ENCODE measurements at places on chromosomes 3 and 15.

DNA sequence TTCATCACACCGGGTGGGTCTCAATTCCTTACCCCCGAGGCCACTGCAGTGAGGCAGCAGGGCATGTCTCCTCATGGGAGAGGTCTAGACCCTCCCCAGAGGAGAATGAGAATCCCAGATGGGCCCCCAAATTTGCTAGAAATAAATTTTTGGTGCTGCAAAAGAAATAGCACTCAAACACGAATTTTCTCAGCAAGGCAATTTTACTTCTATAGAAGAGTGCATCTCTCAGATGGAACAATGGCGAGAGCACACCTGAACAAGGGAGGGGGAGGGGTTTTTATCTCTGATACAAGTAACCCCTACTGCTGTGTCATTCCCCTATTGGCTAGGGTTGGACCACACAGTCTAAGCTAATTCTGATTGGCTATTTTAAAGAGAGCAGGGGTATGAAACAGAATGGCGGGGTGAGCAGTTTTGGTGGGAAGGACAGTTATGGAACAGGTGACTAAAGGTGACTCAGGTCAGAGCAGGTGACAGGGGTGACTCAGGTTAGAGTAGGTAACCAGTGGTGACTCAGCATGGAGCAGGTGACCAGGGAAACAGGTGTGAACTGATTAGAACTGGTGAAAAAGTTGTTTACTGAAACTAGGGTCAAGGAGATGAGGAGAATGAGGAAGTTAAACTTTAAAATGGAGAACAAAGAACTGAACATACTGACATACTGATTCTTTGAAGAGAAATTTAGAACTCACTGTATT is 93.0 kb upstream of the WNT7A start:
- no peak for DNase-seq

GRCh38 chr3:23865595-23866396 is 51.0 kb downstream of the NKIRAS1 start:
- DNase-seq, result no peak

GRCh38 chr3:76432396-76432795 is 607.5 kb upstream of the ROBO2 start:
- DNase-seq, result no peak

- no peak for DNase-seq
Measured at GRCh38 chr3:149247008-149247710, 25.5 kb upstream of the CP start.

DNA sequence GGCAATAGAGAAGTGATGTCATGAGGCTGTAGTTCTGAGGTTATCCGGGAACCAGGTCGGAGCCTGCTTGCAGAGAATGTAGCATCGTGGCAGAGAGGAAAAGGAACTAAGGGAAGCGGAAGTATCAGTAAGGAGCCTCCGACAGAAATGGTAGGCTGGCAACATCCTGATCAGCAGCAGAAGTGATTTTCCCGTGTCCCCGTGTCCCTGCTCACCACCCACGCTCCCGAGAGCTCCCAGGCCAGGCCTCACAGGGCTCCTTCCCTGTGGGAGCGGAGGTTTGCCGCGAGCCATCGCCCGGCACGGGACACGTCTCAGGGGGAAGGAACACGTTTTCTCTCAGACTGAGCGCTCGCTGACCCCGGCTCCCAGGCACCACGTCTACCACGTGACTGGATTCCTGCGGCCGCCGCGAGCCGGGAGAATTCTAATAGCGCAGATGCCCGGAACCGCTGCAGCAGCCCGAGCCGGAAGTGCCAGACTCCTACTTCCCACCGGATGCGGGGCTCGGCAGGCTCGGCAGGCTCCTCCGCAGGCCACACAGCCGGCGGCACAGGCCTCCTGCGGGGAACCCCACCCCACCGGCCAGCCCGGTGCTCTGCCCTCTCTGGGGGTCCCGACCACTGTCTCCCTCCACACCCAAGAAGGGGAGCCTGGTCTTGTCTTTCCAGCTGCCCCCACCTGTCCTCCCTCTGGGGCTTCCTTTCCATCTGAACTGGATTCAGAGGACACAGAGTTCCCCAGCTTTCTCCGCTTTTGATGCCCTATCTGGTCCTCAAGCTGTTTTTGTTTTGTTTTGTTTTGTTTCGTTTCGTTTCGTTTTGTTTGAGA is 99.3 kb downstream of the BDH1 start:
- DNase-seq, result peak; percentile 35

DNA sequence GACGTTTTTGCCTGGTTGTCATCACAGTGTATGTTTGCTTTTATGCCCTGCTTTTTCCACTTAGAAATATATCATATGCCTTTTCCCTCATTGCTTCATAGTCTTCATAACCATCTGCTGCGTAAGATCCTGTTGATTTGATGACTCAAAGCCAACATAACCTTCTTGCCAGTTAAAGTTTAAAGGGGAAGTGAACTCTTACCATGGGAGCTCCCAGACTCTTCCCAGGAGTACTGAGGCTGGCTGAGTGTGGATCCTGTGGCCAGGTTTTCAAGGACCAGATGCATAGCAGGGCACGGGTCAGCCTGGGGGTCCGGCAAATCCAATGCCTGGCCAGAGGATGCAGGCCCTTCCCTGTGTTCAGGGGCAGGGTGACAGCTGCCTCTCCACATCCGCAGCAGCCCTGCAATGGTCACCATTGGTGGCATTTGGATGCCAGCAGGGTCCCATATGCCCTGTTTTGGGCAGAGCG is 42.0 kb upstream of the SACM1L start:
- DNase-seq, result no peak

DNA sequence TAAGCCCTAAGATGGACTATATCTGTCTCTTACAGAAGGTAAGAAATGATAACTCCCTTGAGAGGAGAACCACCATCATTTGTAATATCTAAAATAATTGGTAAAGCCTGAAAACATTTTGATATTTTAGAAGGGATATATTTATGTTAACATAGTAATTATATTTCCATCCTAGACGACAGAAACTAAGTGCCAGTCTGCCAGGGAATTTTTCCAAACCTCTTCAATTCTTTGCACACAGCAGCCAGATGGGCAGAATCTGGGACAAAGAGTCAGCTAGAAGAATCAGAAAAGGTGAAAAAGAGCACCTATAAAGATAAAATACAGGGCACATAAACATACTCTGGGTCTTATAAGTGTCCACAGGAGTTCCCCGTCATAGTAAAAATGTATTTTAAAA is 70.0 kb upstream of the CBLB start:
- DNase-seq, result no peak

GRCh38 chr3:115989684-115990421 is 366.5 kb downstream of the GAP43 start:
- no peak for DNase-seq

- no peak for DNase-seq
Measured at GRCh38 chr15:84828086-84828908, 11.1 kb downstream of the ALPK3 start.
